ENCODE measurements at places on chromosomes 1 and 21.

- no peaks in the 10 kb centered on the region for H3K36me3 ChIP-seq
- H3K27ac ChIP-seq: no peak overlapping the region
- DNase-seq: no peak
- no peak overlapping the region for H3K4me3 ChIP-seq
- no peaks in the 10 kb centered on the region for H3K4me1 ChIP-seq
Observed at GRCh38 chr1:229094476-229095311, 176.2 kb upstream of the RAB4A start.

- no peak overlapping the region for H3K27ac ChIP-seq
- H3K4me1 ChIP-seq: no peaks in the 10 kb centered on the region
- no peak overlapping the region for H3K4me3 ChIP-seq
- no peaks in the 10 kb centered on the region for H3K27me3 ChIP-seq
Observed at GRCh38 chr1:7409278-7409677, 361.8 kb upstream of the VAMP3 start.

- H3K36me3 ChIP-seq: no peaks in the 10 kb centered on the region
- H3K27me3 ChIP-seq: no peaks in the 10 kb centered on the region
- no peak overlapping the region for H3K4me3 ChIP-seq
- no peak overlapping the region for H3K27ac ChIP-seq
- no peaks in the 10 kb centered on the region for H3K4me1 ChIP-seq
Observed at GRCh38 chr1:172224871-172225270, 195.6 kb upstream of the C1orf105 start.

DNA sequence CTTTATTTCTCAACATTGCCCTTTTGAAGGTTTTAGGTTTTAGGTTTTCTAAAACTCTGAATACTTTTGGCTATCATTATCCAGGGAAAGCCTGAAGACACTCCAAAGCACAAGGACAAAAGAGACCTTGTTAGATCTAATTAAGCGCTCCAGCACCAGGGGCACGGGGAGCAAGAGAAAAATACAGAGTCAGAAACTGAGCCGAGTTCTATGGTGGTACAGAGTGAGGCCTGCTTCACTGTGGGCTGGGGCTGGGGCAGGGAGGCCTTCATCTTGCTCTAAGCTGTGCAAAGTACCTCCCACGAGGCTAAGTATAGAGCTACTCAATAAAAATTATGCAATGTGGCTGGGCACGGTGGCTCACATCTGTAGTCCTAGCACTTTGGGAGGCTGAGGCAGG lies 19.7 kb upstream of the RAB4A start:
- DNase-seq: no peak
- peaks cover 30% of the 10 kb centered on the region for H3K4me1 ChIP-seq
- peaks cover 10% of the 10 kb centered on the region for H3K27me3 ChIP-seq
- no peak overlapping the region for H3K27ac ChIP-seq
- H3K36me3 ChIP-seq: no peaks in the 10 kb centered on the region
- no peak overlapping the region for H3K4me3 ChIP-seq

GRCh38 chr1:95793893-95794292 lies 559.9 kb downstream of the RWDD3 start:
- no peak overlapping the region for H3K27ac ChIP-seq
- DNase-seq: no peak
- H3K4me3 ChIP-seq: no peak overlapping the region

DNA sequence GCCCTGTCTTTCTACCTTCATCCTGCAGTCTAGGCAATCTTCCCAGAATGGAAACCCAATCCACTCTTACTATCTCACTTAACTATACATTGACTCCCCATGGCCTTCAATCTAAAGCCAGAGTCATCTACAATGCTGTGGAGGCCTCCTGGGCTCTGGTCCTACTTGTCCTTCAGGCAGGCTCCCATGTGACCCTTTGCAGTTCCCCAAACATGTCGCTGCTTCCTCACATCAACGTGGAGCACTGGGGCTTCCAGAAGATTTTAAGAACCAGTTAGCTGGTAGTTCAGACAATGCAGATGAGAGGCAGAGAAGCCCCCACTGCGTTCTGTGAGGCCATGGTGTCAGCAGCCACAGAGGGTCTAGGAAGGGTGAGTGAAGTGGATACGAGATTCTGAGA lies 18.6 kb downstream of the LYPD8 start:
- no peaks in the 10 kb centered on the region for H3K4me1 ChIP-seq
- H3K27ac ChIP-seq: no peak overlapping the region
- H3K4me3 ChIP-seq: no peak overlapping the region

GRCh38 chr1:167991546-167991945 lies 54.7 kb upstream of the MPC2 start:
- no peaks in the 10 kb centered on the region for H3K27me3 ChIP-seq
- H3K27ac ChIP-seq: no peak overlapping the region
- no peak for DNase-seq
- H3K36me3 ChIP-seq: peaks cover 15% of the 10 kb centered on the region
- no peaks in the 10 kb centered on the region for H3K4me1 ChIP-seq

DNA sequence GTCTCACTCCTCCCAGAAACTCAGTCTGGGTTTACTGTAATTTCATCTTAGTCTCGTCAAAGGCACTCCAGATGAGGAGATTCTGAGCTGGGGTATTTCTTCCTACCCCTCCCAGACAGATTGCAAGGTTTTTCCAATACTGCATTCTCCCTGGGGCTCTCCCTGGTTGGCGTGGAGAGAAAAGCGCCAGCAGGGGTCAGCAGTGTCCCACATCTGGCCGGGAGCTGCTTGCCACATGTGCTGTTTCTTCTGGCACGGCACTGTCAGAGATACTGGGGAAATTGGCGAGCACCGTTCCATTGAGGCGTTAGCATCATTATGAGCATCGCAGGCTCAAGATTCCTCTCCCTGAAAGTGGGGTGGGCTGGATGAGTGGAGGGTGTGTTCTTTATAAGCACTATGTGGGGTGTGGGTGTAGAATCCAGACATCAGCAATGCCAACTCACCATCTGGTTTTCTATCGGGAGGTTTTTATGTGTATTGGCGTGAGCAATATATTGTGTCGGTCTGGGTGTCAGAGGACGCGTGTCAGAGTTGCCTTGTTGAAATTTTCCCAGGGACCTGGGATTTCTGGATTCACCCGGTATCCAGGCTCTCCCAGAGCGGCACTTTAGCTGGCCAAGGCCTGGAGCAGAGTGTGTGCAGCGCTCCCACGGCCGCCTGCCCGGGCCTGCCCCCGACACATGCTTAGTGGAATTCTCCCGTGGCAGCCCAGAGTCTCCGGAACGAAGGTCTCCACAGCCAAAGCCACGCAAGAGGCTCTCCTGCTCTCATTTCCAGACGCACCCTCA lies 8.0 kb upstream of the NAV1 start:
- H3K4me3 ChIP-seq: no peak overlapping the region
- no peak for DNase-seq

DNA sequence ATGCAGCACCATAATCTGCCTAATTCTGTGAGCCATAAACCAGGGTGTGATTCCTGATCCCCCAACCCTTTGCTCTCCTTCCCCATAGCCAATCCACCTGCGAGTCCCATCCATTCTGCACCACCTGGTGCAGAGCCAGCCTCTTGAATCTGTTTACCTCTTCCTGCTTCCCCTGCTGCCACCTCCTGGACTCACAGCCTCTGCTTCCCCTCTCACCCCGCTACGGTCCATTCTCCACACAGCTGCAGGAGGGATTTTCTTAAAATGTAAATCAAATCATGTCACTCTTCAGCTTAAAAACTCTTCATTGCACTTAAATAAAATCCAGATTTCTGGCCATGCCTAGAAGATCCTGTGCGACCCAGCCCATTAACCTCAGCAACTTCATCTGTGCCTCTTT lies 186.7 kb downstream of the FOXD2 start:
- DNase-seq: no peak
- no peaks in the 10 kb centered on the region for H3K36me3 ChIP-seq
- no peaks in the 10 kb centered on the region for H3K27me3 ChIP-seq

- no peaks in the 10 kb centered on the region for H3K4me1 ChIP-seq
- H3K36me3 ChIP-seq: no peaks in the 10 kb centered on the region
- H3K27ac ChIP-seq: no peak overlapping the region
- DNase-seq: no peak
Observed at GRCh38 chr1:117826540-117827078, 102.8 kb downstream of the GDAP2 start.

DNA sequence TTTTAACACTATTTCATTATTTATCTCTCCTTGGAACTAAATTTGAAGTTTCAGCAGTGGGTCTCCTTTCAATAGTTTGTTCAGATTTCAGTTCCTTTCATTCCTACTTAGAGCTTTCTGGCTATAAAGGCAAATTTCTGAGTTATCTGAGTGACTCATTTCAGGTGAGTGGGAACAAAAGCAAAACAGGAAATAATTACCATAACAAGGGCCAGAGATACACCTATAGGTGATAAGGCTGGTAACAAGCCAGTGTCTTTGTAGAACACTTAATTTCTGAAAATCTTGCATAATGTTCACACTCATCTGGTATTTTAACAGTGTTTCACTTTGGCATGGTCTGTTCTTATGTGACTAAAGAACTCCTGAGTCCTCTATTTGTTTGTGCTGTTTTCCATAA lies 64.5 kb upstream of the PRRC2C start:
- no peaks in the 10 kb centered on the region for H3K36me3 ChIP-seq
- H3K4me1 ChIP-seq: peaks cover 15% of the 10 kb centered on the region
- H3K27ac ChIP-seq: peak overlapping the region; percentile 22
- H3K27me3 ChIP-seq: no peaks in the 10 kb centered on the region

DNA sequence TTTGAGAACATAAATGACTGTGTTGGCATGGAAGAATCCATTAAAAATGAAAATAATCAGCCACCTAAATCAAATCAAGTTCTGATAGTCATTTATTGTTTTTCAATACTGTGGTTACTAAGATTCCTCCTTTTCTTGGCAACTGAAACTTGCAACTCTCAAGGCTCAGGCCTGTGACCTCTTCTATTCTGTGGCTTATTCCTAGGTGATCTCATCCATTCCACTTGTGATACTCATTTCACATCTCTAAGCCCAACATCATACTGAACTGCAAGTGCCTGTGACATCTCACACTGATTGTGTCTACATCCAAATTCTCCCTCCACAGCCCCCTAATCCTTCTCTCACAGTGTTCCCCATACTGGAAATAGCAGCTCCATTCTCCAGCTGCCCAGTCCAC lies 4.8 kb upstream of the ST6GALNAC5 start:
- DNase-seq: no peak
- H3K4me1 ChIP-seq: no peaks in the 10 kb centered on the region
- no peak overlapping the region for H3K27ac ChIP-seq
- no peaks in the 10 kb centered on the region for H3K36me3 ChIP-seq
- no peak overlapping the region for H3K4me3 ChIP-seq
- peaks cover 26% of the 10 kb centered on the region for H3K27me3 ChIP-seq

DNA sequence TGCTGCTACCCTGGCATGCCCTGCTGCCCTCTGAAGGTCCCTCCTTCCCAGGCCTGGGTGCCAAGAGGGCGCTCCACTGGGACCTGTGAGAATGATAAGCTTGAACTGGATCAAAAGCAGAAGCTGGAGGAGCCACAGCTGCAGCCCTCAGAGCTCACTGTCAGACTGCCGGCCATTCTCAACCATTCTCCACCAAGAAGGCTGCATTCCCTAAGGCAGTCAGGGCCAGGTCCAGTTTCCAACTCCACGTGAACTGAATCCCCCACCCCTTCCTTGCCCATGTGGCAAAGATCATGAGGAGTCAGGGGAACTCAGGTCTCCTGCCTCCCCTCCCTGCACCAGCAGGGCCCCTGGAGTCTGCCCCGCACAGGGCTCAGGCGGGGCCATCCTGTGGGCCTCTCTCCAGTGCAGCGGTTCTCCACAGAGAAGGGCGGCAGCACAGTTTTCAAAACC lies 19.5 kb downstream of the SLC1A7 start:
- no peaks in the 10 kb centered on the region for H3K36me3 ChIP-seq
- DNase-seq: no peak
- peaks cover 4% of the 10 kb centered on the region for H3K27me3 ChIP-seq
- no peak overlapping the region for H3K27ac ChIP-seq
- no peak overlapping the region for H3K4me3 ChIP-seq

- DNase-seq: no peak
- H3K4me3 ChIP-seq: no peak overlapping the region
- no peaks in the 10 kb centered on the region for H3K4me1 ChIP-seq
- H3K27me3 ChIP-seq: peaks cover 1% of the 10 kb centered on the region
- peaks cover 9% of the 10 kb centered on the region for H3K36me3 ChIP-seq
- no peak overlapping the region for H3K27ac ChIP-seq
Observed at GRCh38 chr21:43808832-43809251, 19.5 kb downstream of the RRP1 start.

- peaks cover 3% of the 10 kb centered on the region for H3K36me3 ChIP-seq
- no peak overlapping the region for H3K4me3 ChIP-seq
- DNase-seq: no peak
- peaks cover 59% of the 10 kb centered on the region for H3K4me1 ChIP-seq
- H3K27ac ChIP-seq: no peak overlapping the region
Observed at GRCh38 chr1:234868296-234869147, 258.5 kb upstream of the IRF2BP2 start.

DNA sequence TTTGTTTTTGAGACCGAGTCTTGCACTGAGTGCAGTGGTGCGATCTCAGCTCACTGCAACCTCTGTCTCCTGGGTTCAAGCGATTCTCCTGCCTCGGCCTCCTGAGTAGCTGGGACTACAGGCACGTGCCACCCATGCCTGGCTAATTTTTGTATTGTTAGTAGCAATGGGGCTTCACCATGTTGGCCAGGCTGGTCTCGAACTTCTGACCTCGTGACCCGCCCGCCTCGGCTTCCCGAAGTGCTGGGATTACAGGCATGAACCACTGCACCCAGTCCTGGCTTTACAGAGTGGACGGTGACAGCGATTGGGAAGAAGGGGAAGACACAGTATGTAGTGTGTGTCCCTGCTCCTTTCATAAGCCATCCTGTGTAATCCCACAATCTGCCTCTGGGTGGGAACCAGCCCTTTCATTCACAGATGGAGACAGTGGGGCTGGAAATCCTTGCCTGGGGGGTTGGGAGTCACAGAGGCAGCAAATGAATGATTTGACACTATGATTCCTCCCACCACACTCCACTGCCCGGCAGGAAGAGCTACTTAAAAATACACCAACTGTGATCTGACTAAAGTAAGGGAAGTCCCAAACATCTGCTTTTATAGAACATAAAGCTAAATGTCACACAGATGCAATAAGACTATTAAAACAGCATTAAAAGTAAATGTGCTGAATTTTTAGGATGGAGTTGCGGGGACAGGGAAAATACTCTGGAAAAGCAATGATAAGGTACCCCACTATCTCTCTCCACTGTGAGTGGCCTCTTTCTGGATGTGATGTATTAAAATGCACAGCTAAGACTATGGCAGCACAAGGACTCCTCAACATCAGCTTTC lies 4.5 kb downstream of the PARP1 start:
- no peak for DNase-seq
- H3K36me3 ChIP-seq: peaks cover 43% of the 10 kb centered on the region
- H3K4me1 ChIP-seq: peaks cover 57% of the 10 kb centered on the region
- peaks cover 3% of the 10 kb centered on the region for H3K27me3 ChIP-seq
- H3K27ac ChIP-seq: peak overlapping the region; percentile 67
- H3K4me3 ChIP-seq: peak overlapping the region; percentile 56

DNA sequence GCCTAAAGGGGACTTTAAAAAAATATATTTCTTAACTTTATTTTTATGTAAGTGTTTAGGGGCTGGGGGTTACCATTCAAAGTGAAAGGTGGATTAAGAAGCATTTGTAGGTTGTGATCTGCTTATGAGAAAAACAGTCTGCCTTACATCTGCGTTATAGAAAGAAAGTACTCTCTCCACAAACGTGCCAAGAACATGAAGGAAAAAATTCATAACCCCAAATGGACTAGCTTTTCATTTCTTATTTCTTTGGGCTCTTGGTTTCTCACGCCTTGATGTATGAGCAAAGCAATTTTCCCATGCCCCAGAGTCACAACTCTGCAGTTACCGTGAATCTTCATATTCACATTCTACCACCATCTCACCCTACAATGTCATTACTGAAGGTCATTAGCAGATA lies 1165.1 kb upstream of the ADGRL4 start:
- DNase-seq: no peak
- H3K4me1 ChIP-seq: no peaks in the 10 kb centered on the region
- H3K36me3 ChIP-seq: no peaks in the 10 kb centered on the region
- H3K27ac ChIP-seq: no peak overlapping the region

GRCh38 chr1:203286161-203286984 lies 18.9 kb upstream of the BTG2 start:
- H3K27ac ChIP-seq: peak overlapping the region; percentile 99
- peak overlapping the region; percentile 83 for H3K4me3 ChIP-seq
- no peak for DNase-seq
- H3K4me1 ChIP-seq: peaks cover 80% of the 10 kb centered on the region
- H3K36me3 ChIP-seq: no peaks in the 10 kb centered on the region
